ENCODE measurements at places on chromosomes 6 and 20.

DNA sequence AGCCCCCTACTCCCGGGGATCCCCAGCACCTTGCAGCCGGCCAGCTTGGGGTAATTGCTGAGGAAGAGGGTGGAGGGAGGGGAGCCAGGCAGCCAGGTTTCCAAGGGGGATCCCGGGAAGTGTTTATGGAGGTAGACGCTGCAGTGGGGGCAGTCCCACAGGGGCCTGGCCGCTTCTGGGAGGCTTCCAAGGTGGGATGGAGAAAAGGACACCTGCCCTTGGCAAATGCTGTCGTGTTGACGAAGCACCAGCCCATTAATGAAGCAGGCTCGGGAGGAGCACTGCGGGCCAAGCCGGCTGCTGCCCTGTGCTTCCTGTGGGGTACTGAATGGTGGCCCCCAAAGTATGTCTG lies 82.4 kb downstream of the TMEM242 start:
- no peak for DNase-seq

GRCh38 chr20:13873831-13874230 lies 89.0 kb downstream of the NDUFAF5 start:
- no peak for DNase-seq

DNA sequence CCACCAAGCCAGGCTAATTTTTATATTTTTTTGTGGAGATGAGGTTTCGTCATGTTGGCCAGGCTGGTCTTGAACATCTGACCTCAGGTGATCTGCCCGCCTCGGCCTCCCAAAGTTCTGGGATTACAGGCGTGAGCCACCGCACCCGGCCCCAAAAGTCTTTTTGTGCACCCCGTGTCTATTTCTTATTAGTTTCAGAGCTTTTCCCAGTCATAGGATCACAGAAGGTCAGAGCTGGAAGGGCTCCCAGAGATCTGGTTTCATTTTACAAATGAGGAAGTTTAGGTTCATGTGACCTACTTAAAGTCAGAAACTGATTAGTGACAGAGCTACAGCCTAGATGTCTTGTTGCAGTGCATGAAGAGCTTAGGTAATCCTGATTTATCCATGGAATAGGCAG lies 1.6 kb upstream of the OGFRL1 start:
- no peak for DNase-seq

DNA sequence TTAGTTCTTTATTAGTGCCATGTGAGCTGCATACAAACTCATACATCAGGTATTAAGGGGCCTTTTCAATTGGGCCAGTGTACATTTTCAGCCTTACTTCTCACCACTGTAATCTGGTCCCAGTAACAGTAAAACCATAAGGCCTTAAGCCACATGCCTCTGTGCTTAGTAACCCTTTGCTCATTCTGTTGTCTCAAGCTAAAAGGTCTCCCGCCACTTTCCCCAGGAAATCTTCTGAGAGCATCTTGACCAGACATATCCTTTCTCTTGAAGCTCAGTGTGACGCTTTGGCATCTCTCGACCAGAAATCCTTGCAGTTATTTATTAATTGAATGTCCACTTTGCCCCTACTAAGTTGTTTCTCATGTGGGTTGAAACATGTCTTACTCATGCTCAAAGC lies 68.0 kb downstream of the CYP39A1 start:
- no peak for DNase-seq

DNA sequence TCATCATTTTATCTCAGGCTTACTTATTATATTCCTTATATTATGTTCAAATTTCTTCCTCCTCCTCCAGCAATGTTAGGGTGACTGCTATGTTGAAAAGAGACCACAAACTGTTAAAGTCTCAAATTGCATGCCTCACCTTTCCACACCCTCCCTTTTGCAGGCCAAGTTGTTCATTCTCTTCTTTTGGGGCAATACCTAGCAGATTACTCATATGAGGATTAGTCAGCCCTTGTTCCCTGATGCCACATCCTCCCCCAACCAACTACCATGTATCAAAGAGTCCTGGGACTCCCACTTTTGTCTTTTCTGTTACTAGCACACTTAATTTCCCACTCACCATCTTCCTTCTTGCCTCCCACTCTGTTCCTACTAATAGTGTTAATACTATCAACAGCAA lies 434.7 kb downstream of the BCKDHB start:
- no peak for DNase-seq

GRCh38 chr6:19892260-19892659 lies 55.1 kb downstream of the ID4 start:
- DNase-seq: no peak

GRCh38 chr6:1378065-1379016 lies 11.0 kb upstream of the FOXF2 start:
- DNase-seq: no peak

DNA sequence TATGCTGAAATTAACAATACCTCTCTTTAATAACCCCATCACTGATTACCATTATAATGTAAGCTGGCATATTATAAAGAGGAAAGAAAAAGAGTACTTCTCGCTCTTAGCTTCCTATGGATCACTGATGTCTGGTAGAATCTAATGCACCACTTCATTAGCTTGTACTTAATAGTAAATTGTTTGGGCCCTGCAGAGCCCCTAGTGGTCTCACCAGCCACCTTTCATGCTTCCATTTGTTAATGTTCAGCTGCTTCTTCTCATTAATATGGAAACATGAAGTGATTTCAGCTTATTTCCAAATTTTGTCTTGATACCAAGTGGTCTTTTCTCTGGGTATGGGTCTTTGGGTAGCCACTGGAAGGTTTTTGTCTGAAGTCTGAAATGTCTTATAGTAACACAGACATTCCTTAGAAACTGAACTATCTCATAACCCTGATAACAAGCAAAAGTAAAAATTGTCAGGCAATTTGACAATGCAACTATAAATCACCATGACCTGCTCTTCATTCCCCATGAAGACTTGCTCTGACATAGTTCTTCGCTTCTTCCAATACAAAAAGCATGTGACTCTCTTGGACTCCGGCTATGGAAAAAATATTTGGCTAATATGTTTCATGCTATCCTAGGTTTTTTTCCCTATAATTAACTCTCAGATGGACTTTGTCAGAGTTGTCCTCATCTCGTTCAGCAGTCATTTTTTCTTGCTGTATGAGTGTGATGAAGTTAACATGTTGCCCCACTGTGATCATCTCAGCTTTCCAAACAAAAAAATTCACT lies 395.8 kb upstream of the MARCKS start:
- DNase-seq: no peak

Measured in Peyer's patch (tissue), 4 donors.